ENCODE measurements at places on chromosomes 5 and 9.

- DNase-seq, result no peak
These were observed 6.2 kb downstream of the SLC45A2 start for GRCh38 chr5:33978306-33978705.

DNA sequence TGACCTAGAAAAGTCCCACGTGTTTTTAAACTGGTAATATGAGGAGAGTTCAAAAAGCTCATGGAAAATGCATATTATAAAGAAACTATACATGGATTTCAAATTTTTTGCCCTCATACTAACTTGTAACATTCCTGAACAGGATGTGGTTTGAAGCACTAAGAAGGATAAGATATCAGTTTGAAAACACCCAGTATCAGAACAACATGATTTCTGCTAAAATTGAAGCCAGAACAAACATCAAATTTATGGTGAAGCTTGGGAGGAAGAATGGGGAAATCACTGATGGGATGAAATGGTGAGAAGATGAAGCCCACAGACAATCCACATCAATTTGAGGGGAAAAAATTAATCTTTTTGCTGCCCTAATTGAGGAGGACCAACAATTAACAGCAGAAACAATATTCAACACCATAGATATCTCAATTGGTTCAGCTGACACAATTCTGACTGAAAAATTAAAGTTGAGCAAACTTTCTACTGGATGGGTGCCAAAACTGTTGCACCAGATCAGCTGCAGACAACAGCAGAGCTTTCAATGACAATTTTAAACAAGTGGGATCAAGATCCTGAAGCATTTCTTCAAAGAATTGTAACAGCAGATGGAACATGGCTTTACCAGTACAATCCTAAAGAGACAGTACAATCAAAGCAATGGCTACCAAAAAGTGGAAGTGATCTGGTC, 113.2 kb upstream of the SNX2 start:
- DNase-seq, result no peak

- DNase-seq, result no peak
These were observed 5.6 kb downstream of the DAB2IP start for GRCh38 chr9:121656941-121657470.

GRCh38 chr9:38423973-38424843, at the start of gene IGFBPL1:
TSS of gene IGFBPL1 (minus strand) at chr9:38424454. CDS start at chr9:38424424, 30 bp downstream.
- DNase-seq, result peak; percentile 12

DNA sequence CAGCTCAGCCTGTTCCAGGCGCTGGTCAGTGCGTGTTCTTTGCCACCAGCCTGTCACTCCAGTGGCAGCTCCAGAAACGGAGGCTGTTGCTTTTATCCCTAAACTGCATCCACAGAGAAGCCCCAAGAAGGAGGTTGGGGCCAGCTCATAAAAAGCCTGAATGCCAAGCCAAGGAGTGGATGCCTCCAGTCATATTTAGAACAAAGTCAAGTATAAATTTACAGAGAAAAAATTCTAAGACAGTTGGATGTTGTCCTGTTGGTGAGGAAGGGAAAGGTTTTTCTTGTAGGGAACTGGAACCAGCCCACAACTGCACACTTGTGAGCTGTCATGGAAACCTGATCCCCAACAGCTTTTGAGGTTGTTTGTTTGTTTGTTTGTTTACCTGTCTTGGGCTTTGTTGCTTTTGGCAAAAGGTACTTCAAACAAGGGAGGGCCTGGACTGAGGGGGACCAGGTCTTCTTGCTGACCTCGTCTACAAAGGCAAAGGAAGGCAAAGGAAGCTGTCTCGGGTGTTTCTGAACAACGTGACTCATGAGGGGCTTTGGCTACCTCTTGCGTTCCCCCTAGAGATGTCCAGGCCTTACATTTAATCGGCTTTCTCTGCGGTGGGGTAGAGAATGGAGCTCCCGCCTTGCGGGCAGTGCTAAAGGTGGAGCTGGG, 36.7 kb downstream of the OLFML2A start:
- no peak for DNase-seq

GRCh38 chr9:92512622-92513021, 23.2 kb downstream of the ECM2 start:
- DNase-seq, result no peak

- no peak for DNase-seq
These were observed 237.0 kb upstream of the GRAMD2B start for GRCh38 chr5:126186210-126186609.

All from stimulated activated CD4-positive, alpha-beta T cell treated with anti-CD3 and anti-CD28 coated beads, Interleukin-1b, Interleukin-23, amount 100 ng/mL, for 48 hours (primary cell).